NCI-H2081 (cell line): ENCODE measurements at places on chromosomes 7 and 10.

GRCh38 chr10:117534321-117535297, 7.9 kb upstream of the EMX2 start:
- DNase-seq: no peak

DNA sequence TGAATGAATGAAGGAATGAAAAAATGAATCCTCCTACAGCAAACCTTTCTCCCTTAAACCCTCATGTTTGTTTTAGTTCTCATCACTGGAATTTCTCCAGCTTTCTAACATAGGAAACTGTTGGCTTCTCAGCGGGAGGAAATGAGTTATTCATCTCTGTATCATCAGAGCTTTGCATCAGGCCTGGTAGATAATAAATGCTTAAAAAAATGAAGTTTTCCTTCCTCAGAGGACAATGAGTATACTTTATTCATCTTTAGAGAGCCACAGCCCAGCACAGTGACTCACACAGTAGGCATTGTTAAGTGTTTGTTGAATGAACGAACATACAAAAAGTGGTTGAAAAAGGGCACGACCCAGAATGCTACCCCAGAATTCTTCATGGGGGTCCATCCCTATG, 62.6 kb downstream of the COL13A1 start:
- no peak for DNase-seq

DNA sequence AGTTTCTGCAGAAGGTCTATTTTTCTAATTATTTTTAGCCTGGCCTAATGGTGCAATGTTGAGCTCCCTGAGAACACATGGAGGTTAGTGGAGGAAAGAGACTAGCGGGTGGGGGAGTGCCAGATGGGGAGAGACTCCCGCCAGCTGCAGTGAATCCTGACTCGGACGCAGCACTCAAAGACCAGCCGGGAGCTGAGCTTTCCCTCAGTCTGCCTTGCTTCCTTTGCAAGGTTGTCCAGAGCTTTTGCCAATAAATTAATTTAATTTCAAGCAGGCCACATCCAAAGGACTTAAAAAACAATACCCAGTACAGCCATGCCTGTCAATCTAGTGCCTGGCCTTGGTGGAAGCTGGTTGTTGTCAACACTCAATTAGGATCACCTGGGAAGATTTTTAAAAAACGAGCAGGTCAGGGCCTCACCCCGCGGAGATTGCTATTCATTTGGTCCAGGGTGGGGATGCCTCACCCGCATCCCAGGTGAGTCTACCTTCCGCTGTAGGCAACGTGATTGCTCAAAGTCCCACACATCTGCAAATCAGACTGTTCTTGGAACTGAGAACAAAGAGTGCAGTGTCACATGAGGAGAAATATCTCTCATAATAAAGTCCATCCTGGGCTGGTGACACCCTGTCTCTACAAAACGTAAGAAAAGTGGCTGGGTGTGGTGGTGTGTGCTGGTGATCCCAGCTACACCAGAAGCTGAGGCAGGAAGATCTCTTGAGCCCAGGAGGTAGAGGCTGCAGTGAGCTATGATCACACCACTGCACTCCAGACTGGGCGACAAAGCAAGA, 4.0 kb downstream of the CLRN3 start:
- no peak for DNase-seq

GRCh38 chr10:34730726-34731125, 84.4 kb downstream of the PARD3 start:
- DNase-seq: no peak

- DNase-seq: no peak
Measured at GRCh38 chr7:108196004-108196403, 65.8 kb upstream of the LAMB4 start.

DNA sequence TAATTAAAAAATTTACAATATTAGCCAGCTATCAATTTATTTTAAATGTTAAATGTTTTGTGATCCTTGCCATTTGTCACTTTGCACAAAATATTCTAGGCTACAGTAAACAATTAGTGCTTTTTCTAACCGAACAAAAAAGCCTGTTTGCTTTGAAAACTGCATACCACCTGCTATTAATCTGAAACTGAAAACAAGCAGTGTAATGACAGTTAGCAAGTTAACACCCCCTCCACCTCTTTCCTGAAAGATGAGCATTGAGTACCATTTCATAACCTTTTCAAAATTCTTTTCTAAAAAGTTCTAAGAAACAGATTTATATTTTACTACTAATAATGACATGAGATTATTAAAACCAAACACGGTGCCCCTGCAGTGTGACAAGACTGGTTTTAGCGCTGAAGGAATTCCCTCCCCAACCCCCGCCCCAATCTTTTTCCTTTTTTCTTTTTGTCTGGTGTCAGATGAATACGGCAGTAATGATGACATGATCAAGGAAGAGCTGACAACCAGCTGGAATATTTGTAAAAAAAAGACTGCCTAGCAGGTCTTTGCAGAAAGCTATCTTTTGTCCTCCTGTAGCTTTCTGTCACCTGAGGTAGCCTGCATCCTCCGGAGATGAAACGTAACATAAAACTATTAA, 175.6 kb downstream of the CHCHD3 start:
- DNase-seq: no peak
